ENCODE measurements at places on chromosomes 3 and 15. TPM values are rescaled to one million over a fixed set of nuclear protein-coding genes. Genes with fewer than 3 reads are reported as not detected.

The NBEAL2 gene
- total RNA-seq, result 1.5 TPM

The PLCL2 gene
- total RNA-seq, result 5.0 TPM

The SPINK8 gene
- not detected for total RNA-seq

The CCDC50 gene
- total RNA-seq, result 72.0 TPM

The LTF gene
- total RNA-seq, result not detected

The KLF15 gene
- 2.6 TPM for total RNA-seq

The DTX3L gene
- total RNA-seq, result 9.6 TPM

The KIF15 gene
- 3.5 TPM for total RNA-seq

Measured in smooth muscle cell of the coronary artery (primary cell).